Stimulated activated CD4-positive, alpha-beta T cell treated with anti-CD3 and anti-CD28 coated beads, Interleukin-4, amount 100 ng/mL, for 48 hours (primary cell): ENCODE measurements at places on chromosomes 16 and 17.
A peak's percentile ranks its signal among the peaks of the same experiment; 100 is the strongest.

DNA sequence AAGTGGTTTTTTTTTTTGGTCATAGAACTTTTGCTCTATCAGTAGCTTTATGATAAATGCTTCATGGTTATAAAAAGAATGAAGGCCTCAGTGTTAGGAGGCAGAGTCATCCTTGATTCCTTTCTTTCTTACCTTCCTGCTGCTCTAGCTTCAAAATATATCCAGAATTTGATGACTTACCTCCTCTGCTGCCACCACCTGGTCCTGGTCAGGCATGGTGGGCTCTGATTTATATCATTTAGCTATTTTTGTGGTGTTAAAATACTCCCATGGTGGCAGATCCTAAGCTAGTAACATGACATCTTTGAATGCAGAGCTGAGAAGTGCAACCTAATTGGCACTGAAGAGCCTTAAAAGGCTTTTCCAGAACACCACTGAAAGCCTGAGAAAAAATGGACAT is 508.8 kb upstream of the CDH8 start:
- no peak for DNase-seq

- no peak for DNase-seq
Measured at GRCh38 chr16:11135464-11135973, 120.5 kb downstream of the SOCS1 start.

DNA sequence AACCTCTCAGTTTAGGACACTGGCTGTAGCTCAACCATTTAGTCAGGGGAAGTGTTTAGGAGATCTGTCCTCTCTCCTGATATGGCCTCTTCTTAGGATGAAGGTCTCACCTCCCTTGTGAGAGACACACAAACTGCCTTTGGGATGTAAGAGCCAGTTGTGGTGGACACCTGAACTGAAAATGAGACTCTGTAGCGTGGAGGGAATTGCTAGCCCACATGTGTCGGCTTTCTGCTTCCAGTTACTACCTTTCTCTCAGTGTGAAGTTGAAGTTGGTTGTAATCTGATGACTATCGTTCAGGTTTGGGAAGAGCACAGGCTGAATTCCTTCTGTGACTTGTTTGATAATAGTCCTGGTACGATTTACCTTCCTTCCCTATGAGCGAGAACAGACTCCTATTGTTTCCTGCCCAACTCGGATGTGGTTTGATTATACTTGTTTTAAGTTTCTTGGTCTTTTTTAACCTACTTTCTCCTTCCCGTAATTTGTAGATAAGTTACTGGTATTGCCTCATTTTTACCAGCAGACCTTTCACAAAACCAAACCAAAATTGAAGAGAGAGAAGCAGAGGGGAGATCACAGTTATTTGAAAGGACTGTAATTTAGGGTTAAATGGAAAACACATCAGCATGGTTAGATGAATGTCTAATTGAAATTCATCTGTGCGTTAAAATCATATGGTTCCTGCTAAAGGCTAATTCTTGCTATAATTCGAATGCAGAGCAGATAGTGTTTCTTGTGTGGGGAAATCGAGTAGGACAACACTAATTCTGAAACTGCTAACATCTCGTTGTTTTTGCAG is 43.2 kb downstream of the CLEC16A start:
- no peak for DNase-seq

- DNase-seq, result peak; percentile 52
Measured at GRCh38 chr16:72787514-72788268, 260.2 kb downstream of the ZFHX3 start.

DNA sequence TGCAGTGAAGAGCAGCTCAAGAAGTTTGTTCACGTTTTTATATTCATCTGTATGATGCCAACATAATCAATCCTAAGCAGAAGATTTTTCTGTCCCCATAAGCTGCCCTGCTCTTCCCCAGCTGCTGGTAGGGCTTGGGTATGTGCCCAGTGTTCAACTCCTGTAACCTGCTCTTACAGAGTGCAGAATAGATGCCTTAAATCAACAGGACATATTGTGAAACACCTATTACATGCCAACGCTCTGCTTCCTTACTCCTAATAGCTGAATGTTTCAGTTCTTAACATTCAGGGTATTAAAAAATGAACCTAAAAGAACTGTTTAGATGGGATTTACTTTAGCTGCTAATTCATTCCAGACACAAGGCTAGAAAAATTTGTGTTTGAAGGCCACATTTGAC is 190.9 kb downstream of the HS3ST3A1 start:
- no peak for DNase-seq

- DNase-seq, result no peak
Measured at GRCh38 chr17:57945996-57946797, 9.0 kb downstream of the CUEDC1 start.

GRCh38 chr17:66848496-66848895 is 13.6 kb downstream of the CACNG5 start:
- no peak for DNase-seq

GRCh38 chr16:56125922-56126321 is 65.4 kb upstream of the GNAO1 start:
- no peak for DNase-seq

- DNase-seq, result no peak
Measured at GRCh38 chr17:32016231-32016630, 9.0 kb downstream of the LRRC37B start.

DNA sequence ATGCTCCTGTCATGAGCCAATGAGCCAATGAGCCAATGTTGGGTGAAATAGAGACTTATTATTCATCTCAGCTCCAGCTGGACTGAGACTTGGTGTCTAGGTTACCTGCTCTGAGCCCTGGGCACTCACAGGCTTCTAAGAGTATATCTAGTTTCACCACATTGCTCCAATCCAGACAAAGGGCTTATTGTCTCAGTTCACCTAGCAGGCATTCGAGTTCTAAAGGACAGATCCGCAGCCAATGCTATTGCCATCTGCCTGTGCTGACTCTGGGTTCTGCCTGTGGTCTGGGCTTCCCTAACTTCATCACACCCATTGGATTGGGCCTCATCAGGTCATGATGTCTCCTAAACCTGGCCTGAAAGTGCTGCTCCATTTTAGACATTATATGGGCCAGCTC is 66.1 kb upstream of the HS3ST4 start:
- DNase-seq, result no peak

DNA sequence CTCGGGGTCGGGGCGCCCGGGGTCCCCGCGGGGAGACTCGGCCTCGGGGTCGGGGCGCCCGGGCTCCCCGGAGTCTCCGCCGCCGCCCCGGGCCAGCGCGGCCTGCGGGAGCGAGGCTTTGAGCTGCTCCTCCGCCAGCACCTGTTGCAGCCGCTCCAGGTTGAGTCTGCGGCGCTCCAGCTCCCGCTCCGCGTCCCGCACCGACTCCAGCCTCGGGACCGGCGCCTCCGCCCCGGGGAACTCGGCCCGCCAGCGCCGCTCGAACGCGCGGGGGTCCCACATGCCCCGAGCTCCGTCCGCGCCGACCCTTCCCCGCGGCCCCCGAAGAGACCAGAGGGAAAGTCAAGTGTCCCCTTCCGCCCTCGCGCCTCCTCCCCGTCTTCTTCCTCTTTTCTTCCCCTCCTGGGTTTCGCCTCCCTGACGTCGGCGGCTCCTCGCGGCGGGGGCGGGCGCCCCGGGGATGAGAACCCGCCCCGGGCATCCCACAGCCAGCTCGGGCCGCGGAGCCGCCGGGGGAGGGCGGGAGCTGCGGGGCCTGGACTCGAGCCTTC is 40.8 kb upstream of the BHLHA9 start:
- DNase-seq, result no peak

DNA sequence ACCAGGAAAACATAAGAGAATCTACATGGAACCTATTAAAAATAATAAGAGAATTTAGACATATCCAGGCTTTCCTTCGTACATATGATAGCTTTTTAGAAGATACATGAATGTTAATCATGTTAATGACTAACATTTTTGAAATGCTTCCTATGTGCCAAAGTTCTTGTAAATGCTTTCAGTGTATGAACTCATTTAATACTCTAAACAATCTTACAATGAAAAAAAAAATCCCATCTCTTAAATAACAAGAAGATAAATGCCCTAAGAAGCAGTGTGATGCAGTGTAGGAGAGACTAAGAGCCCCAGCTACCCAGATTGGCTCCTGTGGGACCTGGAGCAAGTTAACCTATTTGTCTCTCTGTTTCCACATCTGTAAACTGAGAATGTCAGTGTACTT is 220.4 kb upstream of the MYOCD start:
- DNase-seq, result no peak

DNA sequence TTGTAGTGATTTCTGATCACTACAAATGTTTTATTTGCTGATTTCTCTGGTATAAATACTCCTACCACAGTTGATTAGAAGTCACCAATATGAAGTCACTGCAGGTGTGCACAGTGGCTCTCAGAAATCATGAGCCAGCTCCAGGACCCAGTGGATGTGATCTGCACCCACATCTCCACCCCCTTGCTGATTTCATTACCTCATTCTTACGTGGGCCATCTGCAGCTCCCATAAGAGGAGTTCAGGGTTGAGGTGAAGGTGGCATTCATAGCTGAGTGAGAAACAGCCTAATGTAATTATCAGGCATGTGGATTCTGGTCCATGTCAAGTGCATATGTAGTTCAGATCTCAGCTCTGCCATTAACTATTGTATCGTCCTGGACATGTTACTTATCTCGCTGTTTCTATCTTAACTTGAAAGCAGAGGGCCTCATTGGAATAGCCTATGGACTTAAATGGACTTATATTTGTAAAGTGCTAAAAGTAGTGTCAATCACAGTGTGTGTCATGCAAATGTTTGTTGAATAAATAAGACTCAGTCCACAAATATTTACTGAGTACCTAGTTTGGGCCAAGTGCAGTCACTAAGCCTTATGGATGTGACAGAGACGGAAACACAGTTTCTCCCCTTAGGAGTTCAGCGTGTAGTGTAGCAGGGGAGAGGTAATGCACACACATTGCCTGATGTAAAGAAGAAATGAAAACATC is 40.7 kb upstream of the ZKSCAN2 start:
- DNase-seq, result no peak

DNA sequence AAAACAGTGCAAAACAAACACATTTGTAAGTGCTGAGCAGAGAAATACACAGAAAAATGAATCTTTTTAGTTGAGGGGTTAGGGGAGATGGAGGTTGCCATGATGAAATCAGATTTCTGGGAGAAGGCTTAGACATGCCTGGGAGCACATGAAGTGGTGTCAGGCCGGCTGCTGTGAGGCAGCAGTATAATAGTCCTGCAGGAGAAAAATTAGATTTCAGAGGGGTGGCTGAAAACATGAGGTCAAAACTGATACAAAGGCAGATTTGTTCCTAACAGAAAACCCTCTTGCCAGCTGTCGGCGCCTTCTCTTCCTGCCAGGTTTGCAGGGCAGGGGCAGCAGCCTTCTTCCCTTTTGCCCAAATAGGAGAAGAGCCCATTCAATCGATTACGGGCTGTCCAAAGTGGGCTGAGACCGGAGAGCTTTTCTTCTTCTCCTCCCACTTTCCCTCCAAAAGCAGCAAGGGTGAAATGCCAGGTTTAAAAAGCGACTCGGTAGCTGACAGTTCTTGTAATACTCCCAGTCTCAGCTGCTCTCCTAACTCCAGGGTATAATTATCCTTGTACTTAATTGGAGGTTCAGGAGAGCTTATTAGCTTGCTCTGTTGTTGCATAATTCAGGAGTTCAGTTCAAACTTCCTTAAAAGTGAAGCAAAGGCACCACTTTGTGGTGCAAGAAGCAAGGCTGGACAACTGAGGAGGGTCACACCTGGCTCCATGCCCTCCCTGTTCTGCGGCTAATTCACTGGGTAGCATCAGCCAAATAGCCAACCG is 80.0 kb downstream of the PCTP start:
- no peak for DNase-seq

- no peak for DNase-seq
Measured at GRCh38 chr17:77924757-77925336, 33.7 kb upstream of the TNRC6C start.

- DNase-seq, result no peak
Measured at GRCh38 chr17:4978726-4979125, 8.7 kb downstream of the CAMTA2 start.

GRCh38 chr16:70410734-70411133 is 28.2 kb downstream of the ST3GAL2 start:
- DNase-seq, result no peak

- DNase-seq, result no peak
Measured at GRCh38 chr17:71681427-71682173, 439.2 kb upstream of the SOX9 start.

- DNase-seq, result no peak
Measured at GRCh38 chr16:81817296-81817695, 38.2 kb downstream of the PLCG2 start.

DNA sequence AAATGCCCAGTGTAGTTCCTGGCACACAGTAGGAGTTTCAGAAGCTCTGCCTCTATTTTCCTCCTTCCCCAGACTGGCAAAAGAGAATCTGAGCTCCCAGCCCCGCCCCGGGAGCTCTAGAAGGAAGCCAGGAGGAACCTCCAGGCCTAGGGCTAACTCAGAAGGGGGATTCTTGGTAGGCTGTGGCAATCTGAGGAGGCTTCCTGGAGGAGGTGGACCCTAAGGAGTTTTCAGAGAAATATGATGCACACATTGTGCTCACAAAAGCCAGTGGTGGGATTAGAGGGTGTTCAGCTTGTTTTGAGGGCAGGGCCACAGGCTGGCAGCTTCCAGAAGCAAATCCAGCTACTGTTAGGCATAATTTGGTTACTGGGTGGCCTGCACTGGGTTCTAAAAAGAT is 10.0 kb downstream of the ADGRG1 start:
- DNase-seq, result no peak

GRCh38 chr17:58710948-58711552 is 18.6 kb downstream of the RAD51C start:
- peak; percentile 15 for DNase-seq

GRCh38 chr17:8420041-8420934 is 15.4 kb upstream of the NDEL1 start:
- DNase-seq, result no peak

DNA sequence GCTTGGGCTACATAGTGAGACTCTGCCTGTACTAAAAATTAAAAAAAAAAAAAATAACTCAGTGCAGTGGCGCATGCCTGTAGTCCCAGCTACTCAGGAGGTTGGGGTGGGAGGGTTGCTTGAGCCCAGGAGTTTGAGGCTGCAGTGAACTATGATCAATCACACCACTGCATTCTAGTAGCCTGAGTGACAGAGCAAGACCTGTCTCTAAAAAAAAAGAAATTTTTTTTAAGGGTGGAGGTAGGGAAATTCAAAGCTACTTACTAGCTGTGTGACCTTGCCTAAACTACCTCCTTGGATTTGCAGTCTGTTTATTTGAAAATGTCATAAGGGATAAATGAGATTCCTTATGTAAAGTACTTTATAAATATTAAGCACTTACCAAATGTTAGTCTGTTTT is 3.4 kb upstream of the SMPD3 start:
- no peak for DNase-seq

GRCh38 chr16:2341456-2342447 is 1.2 kb upstream of the ABCA3 start:
- DNase-seq, result no peak

DNA sequence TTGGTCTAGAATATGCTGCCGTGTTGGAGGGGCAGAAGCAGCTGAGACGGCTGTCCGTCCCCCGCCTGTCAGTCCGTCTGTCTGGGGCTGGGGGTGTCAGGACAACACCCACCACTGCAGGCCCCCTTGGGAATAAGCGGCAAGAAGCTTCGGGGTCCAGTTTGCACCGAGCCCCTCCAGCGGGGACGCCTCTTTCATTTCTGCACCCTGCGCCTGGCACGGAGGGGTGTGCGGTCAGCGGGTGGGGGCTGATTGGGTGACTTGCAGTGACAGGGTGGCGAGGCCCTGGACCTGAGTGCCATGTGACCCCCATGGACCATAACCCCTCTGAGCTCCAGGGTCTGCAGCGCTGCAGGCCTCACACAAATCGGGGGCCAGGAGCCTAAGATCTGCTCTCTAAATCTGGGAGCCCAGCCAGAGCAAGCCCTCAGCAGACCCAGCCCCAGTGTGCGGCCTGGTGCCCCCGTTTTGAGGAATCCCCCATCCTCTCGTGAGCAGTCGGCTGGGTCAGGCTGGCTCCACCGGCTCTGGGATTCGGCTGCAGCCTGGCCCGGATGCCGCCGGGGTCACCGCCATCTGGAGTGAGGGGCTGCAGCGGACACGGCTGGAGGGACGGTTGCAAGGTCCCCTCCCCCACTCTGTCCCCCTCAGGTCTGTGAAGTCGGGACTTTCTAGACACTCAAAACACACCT is 8.3 kb downstream of the CBFA2T3 start:
- DNase-seq, result no peak
